ENCODE measurements at places on chromosomes 6 and 20.

DNA sequence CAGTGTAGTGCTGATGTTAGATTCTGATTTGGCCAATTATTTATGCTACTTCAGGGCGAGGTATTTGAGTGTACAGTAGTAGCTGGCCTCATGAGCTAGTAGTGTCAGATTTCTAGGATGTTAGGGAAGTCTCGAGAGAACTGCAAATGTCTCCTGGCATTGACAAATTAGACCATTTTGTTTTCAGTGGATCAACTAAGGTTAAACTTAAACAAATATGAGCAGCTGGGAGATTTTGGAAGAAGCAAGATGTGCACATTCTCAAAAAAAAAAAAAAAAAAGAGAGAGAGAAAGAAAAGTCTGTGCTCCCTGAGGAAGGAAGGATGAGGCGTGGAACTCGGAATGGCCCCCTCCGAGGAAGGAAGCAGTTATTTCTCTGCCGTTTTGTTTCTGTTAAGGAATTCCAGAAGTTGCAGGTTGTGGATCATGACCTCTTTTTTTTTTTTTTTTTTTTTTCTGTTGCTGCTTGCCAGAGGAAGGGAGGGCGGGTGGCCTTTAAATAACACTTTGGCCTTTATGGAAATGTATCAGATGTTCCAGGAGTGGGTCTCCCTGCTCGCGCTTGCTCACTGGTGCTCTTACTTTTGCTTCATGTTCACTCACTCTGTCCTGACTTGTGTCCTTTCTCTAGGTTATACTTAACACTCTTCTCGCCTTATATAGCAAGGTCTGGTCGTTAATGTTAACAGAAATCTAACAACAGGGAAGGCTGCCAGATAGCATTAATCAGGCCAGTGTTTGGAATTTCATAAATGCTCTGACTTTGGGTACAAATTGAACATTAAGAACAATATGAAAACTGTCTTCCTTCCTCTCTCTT lies 124.4 kb downstream of the TCP11 start:
- DNase-seq: no peak

DNA sequence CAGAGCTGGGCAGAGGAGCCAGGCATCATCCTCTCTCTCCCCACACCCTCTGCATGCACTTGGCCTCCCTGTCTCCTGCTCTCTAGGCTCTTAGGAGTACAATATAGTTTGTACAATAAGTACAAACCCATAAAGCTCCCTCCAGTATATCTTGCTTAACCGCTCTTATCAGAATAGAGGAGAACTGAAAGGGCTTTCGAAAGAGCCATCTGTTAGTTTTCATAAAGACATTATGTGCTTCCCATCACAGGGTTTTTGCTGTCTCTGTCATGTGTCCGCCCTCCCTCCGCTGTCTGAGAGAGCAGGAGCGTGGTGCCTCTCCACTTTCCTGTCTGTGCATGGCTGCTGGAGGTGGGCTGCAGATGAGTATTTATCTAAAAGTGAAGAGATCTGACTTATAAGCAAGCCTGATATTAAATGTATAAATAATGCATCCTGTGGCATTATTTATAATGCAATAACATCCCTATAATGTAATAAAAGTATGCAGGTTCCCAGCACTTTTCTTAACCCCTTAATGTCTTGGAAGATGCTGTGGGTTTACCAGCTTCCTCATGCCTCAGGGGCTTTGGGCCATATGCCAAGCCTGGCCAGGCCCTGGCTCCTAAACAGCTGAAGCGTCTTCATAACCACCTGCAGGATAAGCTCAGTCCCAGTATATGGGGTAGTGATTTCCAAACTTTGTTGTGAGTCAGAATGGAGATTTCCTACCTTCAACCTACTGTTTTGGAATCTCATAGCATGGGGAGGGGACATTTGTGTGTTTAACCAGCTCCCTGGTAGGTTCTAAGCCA lies 297.1 kb downstream of the DHX35 start:
- no peak for DNase-seq

- DNase-seq: no peak
Measured at GRCh38 chr6:30991891-30992290, 8.4 kb downstream of the MUC21 start.

DNA sequence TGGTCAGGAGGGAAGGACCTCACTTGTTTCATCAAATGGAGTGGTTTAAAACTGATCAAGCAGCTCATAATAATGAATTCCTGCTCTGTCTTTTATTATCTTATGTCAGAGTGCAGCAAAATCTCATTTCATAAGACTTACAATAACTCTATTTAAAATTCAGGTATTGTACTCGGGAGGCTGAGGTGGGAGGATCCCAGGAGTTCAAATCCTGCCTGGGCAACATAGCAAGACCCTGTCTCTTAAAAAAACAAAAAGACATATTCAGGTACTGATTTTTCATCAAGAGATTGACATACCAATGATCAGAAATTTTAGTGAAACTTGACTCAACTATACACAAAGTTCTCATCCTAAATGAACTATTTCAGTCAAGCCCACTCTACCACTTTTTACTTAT lies 5.6 kb upstream of the DYNLRB1 start:
- no peak for DNase-seq

DNA sequence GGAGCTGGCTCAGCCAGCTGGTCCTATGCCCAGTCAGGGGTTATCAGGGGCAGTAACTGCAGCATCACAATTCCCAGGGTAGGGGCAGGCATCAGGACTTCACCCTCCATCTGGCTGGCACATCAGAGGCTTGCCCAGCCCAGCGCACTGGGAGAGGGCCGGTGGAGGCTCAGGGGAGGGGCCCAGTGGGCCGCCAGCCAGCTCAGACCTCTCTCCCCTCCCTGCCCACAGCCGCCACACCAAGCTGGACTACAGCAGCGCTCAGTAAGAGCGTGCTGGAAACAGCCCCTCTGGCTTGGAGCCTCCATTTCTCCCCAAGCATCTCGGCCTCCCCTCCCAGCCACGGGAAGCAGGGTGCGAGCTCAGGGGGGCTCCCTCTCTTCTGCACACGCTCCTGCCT lies 22.0 kb downstream of the ADA start:
- DNase-seq: no peak

DNA sequence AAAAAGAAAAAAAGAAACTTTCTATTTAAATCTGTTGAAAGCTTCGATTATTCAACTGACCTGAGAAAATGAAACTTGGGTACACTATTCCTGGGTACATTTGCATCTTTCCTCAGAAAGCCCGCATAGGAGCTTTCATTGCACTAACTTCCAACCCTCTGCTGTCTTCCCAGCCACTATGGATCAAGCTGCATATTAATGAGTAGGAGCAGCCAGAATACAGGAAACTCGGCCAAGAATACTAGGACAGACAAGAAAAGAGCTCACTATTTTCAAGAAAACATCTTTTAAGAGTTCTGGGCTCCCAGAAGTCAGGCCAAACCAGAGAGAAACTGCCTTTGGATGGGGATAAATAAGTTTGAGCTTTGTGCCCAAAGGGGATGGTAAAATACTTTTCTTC lies 135.0 kb upstream of the CCDC28A start:
- DNase-seq: no peak

DNA sequence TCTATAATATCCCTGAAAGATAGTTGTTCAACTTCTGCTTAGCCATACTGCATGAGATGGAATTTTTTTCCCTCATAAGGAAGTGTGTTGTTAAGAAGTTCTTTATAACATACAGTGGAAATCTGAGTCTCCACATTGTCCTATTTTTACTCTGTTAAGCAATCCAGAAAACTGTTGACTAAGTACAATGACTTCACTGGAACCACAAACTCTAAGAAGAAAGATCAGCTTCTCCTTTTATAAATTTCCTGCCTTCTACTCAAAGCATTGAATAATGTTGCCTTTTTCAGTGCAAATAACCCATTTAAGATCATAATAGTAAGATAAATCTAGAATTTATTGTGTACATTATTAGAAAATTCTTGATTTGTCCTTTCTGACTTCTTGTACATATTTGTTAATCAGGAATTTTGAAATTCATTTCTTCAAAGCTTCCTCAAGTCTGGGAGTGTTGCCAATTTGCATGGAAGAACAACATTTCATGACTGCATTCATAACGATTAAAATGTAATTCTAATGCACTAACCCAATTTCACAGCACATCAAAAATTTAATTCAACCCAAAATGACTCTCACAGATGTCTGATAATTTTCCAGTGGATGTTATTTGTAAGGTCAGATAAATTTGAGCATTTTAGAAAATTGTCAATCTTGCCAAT lies 45.6 kb upstream of the ANKEF1 start:
- DNase-seq: no peak

DNA sequence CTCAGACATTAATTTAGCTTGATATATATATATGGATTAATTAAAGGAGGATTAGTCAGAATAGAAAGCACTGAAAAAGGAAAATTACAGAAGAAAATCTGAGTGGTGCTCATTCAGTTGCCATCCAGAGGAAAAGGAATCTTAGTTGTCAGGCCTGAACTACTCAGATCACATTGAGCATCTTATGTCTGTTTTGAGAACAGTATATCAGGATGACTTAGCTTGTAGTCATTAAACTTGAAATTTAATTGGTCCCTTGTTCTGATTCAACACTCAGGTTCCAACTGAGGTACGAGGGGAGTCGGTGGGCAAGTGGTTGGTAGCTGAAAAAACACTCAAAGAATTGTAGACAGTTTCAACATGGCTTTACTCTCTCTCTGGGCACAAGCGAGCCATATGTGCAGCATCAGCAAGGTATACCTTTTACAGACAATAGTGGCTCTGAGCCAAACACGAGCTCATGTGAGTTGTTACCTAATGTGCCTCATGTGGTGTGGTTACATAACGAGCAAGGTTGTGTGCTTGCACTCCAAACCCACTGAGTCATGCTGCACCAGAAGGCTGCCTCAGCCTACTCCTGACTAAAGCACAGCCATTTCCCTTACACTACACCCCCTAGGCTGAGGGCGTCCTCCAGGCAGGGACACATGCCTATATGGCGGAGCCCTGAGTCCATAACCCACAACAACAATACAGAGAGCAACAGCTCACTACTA lies 73.0 kb upstream of the HMGN3 start:
- DNase-seq: no peak

DNA sequence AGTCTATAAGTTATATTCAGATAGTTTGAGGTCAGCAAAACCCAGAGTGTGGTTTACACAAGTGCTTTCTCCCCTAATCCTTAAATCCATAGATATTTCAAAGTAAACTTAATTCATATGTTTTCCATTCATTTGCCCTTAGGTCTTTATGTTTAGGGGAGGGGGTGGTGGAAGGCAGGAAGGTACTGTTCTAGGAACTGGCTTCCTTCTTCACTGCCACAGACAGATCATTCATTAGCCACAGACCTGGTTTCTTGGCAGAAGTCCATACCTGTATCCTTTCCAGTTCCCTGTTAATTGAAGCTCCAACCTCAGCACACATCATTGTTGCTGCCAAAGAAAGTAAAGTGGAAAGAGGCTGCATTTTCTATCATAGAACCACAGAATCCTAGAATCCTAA lies 123.0 kb downstream of the AIG1 start:
- no peak for DNase-seq

- no peak for DNase-seq
Measured at GRCh38 chr20:20491110-20491783, 123.3 kb downstream of the INSM1 start.

GRCh38 chr6:105106260-105106659 lies 73.6 kb downstream of the POPDC3 start:
- DNase-seq: no peak

GRCh38 chr20:59453759-59454560 lies 150.4 kb upstream of the PHACTR3 start:
- no peak for DNase-seq

- DNase-seq: no peak
Measured at GRCh38 chr6:114158838-114159694, 183.8 kb downstream of the HS3ST5 start.

DNA sequence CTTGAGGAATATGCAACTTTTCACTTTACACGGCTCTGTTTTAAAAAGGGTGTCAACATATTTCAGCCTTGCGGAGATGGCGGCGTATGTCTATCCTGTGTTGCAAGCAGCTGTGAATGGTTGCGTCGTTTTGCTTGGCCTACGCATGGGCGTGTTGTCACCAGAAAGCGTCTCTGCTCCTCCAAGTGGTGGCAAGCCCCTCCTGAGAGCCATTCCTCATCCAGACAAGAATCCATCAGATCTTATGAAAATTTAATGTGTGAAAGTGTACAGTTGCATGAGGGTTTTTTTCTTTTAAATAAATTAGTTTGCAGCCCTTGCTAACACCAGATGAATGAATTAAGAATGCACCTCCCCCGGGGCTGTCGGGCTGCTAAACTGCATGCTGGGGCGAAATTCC lies 114.4 kb downstream of the PHACTR3 start:
- DNase-seq: no peak

DNA sequence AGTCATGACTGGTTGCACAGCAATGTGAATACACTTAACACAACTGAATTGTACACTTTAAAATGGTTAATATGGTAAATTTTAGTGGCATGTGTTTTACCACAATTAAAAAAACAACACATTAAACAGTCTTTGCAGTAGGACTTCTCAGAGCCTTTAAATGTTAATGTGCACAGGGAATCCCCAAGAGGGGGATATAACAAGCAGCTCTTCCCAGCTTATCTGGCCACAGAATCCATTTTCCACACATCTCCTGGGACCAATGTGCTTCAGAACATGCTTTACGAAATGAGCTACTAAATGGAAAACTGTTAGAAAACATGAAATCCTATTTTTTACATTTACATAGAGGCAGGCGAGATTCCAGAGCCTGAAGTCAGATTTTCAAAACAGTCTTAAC lies 44.4 kb downstream of the FYN start:
- DNase-seq: no peak
